Dorsolateral prefrontal cortex (tissue), 122 donors: ENCODE measurements at places on chromosomes 6 and 20.

DNA sequence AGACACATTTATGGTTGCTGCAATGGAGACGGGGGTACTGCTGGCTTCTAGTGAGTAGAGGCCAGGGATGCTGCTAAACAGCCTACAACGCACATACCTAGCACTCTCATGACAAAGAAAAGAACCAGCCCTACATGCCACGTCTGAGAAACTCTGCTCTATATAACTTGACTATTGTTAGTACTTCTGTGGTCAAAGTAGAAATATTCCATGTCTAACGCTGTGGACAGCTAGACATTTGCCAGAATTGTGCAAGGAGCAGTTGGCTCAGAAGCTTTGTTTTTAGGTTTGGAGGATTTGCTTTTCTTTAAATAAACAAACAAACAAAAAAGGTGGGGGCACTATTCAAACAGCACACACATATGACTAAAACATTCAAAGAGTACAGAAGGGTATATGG is 20.5 kb downstream of the UBE2V1 start:
- DNase-seq = no peak

- DNase-seq = no peak
These were observed 97.3 kb downstream of the ANKRD60 start for GRCh38 chr20:58131151-58131550.

- DNase-seq = no peak
These were observed 129.5 kb upstream of the SUPT3H start for GRCh38 chr6:45507186-45507585.

GRCh38 chr20:45489083-45489531 is 19.6 kb downstream of the WFDC2 start:
- DNase-seq = no peak

- DNase-seq = no peak
These were observed 24.0 kb upstream of the SF3B5 start for GRCh38 chr6:144119376-144119775.

DNA sequence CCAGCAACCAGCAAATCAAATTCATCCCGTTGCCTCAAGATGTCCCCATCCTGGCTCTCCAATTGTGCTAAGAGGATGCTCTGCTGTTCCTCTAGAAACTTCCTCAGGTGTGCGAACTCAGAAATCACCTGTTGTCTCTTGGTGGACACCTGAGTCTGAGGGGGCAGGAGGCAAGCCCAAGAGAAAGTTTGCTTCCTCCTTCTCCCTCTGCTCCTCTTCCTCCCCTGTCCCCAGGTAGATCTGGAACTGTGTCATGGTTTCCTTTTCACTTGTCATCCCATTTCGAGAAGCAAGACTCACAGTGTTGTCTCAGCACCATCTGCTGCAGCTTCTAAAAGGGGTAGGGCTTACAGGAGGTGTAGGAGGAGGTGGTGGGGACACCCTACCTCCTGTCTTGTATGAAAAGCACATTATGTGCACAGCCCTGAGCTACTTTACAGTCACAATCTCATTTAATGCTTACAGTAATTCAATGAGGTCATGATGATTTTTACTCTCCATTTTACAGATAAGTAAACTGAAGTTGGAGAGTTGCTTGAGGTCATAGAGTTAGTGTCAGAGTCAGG is 2.5 kb downstream of the TRIM10 start:
- peak; percentile 45 for DNase-seq

DNA sequence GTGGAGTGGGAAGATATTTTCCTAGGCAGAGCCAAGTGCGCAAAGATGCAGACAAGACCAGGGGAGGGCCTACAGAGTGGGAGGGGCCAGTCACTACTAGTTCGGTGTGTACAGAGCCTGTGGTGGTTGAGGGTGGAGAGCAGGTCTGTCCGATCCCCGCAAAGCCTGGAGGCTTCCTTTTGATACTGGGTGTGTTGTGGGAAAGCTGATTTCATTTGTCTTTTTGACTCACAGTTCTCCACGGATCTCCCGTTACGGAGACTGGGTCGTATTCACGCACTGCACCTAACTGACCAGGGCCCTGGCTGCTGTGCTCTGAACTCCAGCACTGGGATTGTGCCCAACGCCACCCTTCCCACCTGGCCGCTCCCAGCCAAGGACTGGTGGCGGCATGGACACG is 1.4 kb upstream of the TIAM2 start:
- DNase-seq = no peak

- DNase-seq = no peak
These were observed 2.1 kb downstream of the PTK6 start for GRCh38 chr20:63534831-63535651.

- DNase-seq = no peak
These were observed 12.9 kb downstream of the FARS2 start for GRCh38 chr6:5274231-5274630.

- DNase-seq = no peak
These were observed 53.1 kb downstream of the RBM24 start for GRCh38 chr6:17334265-17334664.

GRCh38 chr6:73734832-73735453 is 38.9 kb downstream of the CD109 start:
- no peak for DNase-seq

- no peak for DNase-seq
These were observed 586.6 kb downstream of the KIF16B start for GRCh38 chr20:15986690-15987089.

DNA sequence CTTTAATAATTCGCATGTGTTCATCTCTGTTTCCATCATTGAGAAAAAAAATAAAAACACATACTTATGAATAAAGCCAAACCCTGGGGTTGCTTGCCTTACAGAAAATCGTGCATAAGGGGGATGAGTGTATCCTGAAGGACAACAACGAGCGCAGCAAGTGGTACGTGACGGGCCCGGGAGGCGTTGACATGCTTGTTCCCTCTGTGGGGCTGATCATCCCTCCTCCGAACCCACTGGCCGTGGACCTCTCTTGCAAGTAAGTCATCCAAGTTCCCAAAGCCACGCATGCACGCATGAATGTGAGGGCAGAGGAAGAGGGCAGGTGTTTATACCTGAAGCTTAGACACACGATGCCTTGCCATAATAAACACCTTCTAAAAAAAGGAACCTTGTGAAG is 20.9 kb upstream of the SNRNP48 start:
- no peak for DNase-seq

DNA sequence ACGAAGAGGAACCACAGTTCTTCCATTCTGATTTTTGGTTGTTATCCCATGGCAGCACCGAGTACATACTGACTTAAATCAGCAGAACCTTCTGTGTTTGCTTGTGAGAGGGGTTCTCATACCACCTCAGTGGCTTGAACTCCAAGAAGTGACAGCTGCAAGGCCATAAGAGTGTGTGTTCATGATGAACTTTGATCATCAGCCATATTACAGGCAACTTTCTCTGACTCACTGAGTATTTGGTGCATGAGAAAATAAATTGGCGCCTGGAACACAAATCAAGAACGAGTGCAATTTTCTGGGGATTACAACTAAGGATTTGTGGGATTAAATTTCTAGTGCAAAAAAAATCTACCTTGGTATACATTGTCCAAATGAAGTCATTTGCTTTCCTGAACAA is 68.9 kb downstream of the CYP39A1 start:
- DNase-seq = no peak

DNA sequence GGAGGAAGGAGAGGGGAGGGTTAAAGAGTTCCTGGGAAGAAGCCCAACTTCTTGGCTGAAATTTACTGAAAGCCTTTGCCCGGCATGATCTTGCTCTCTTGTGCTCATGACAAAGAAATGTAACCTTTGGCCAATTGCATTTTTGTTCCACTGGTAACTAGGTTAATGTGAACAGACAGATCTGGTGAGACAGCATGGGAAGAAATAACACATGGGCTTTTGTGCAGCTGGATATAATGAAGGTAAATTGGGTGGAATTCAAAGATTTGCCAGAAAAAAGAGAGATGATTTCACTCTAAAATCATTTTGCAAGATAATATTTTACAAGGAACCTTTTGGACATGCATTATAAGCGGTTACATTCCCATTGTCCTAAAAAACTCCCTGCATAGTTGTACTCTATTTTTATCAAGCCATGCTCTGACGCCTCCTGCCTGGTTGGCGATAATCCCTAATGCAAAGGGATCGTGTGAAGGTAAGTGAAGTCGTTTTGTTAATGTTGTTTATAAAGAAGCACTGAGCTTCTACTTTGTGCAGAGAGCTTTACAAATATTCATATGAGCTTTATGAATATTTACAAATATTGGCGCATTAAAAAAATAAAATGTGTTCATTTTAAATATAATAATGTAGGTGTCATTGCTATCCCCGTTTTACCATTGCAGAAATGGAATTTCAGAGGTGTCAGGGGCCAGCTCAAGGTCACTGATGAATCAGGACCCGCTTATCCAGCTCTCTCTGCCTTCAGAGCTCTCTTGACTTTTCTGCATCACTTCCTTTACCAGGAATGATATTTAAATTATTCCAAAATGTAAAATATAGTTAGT is 161.3 kb upstream of the AGPAT4 start:
- DNase-seq = no peak

GRCh38 chr20:4563534-4563933 is 158.2 kb upstream of the PRND start:
- no peak for DNase-seq

DNA sequence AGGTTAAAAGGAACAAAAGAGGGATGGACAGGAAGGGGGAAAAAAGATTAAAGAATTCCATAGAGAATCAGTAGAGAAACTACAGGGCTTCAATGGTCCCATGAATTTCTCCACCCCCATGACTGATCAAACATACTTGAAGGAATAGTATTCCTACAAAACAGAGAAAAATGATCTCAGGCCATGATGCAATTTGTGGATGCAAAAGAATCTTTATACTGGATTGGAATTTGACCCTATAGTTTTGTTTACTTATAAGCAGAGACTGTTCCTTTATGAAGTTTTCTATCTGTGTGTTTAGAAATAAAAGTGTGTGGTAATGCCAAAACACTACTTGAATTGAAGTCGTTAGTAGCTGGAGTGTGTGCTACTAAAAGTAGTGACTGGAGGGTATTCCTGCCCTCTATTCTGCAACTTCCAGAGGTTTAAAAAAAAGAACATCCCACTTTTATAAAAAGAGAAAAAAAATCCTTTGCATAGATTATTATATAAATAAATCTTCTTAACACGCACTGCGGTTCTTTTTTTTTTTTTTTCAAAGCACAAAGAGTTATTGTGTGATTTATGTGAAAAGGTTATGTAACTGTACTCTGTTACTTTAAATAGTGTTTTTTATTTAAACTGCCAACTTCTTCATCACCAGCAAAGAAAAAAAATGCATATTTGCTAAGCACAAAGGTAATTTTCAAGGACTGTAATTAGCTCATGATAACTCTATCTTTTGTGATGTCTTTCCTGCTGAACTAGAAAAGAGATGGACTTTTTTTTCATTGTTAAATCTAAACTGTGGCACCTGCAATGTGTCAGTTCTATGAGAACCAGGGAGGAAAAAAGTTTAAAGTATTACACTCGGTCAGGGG is 214.5 kb upstream of the CITED2 start:
- DNase-seq = no peak

DNA sequence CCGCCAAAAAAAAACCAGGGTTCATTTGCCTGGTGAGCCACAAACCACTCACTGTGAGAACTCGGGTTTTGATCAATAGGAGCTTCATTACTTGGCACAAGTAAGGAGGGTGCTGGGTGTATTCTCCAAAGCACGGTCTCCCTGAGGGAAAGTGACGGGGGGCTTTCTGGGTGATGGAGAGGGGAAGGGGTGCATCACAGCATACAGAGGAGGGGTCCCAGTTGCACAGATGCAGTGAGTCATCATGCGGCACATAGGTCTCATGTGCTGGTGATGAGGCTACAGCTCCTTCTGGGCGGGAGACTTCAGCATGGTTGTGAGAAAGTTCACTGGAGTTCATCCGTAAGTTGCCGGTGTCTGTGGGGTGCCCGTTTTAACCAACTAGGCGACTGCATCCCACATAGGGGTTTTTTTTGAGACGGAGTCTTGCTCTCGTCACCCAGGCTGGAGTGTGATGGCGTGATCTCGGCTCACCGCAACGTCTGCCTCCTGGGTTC is 36.2 kb downstream of the SUN5 start:
- no peak for DNase-seq

GRCh38 chr20:14845199-14846160 is 508.1 kb upstream of the FLRT3 start:
- no peak for DNase-seq

DNA sequence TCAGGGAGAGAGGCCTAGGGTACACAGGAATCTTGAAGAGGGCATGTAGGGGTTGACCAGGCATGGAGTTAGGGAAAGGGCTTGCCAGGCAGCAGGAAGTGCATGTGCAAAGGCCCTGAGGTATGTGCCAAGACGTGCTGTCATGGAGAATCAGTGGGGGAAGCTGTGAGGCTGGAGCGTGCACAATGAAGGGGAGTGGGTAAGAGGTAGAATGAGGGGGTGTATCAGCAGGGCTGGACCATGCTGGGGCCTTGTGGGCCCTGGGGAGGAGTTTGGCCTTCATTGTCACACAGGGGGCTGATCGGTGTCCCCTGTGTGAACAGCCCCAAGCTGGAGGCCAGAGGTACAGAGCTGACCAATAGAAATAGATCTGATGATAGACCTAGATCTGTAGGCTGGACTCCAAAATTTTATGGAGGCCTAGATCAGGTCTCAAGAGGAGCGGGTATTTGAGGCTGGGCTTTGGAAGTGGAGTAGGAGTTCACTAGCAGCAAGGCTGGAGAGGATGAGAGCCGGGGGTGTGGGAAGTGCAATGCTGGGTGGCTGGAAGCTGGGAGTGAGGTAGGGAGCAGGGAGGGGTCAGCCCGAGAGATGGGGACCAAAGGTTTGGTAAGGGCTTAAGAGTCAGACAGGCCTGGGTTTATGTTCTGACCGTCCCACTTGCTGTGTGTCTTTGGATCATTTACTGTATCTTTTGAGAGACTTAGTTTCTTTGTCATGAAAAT is 3.0 kb downstream of the SRC start:
- peak; percentile 6 for DNase-seq

DNA sequence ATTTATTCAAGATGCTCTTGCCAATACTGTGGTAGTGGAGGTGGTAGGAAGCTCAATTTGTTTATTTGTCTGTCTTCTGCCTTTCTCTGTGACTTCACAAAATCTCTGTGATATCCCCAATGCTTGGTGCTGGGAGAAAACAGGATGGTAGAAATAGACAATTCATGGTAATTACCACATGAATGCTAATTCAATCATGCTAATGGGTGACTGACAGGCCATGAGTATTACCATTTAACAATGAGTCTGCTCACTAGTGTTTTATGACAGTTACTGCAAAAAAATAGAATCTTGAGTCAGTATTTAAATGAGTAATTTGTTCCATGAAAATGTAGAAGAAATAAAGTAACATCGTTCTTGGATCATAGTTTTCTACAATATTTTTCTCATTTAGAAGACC is 52.3 kb upstream of the FABP7 start:
- DNase-seq = no peak

GRCh38 chr20:10228330-10228729 is 9.7 kb downstream of the SNAP25 start:
- DNase-seq = no peak

DNA sequence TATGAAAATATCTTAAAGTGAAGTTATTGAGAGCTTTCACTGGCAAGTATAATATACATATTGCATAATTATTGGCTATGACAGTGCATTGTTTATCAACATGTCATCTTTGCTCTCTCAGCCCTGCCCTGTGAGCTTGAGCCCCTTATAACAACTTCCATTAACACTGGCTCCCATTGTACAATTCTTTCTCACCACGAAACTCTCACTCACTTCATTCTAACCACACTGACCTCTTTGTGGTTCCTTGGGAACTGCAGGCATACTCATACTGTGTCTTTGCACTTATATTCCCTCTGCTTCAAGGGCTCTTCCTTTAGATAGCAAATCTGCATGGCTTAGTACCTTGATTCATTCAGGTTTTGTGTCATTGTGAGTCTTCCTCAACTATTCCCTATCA is 411.8 kb downstream of the CDKAL1 start:
- no peak for DNase-seq
